ENCODE measurements at places on chromosomes 1 and 21. TPM values are rescaled to one million over a fixed set of nuclear protein-coding genes. Genes with fewer than 3 reads are reported as not detected.

Gene KCNQ4
- not detected for total RNA-seq

Gene MNDA
- not detected for total RNA-seq

Gene ADAMTS4
- total RNA-seq: 1.4 TPM

Gene AURKAIP1
- 102 TPM for total RNA-seq

Gene KRTAP19-7
- total RNA-seq: not detected

Gene OR2T29
- total RNA-seq: not detected

Gene FOXE3
- total RNA-seq: not detected

Gene CFHR3
- total RNA-seq: not detected

Gene IVL
- not detected for total RNA-seq

Gene NES
- total RNA-seq: 30.8 TPM

Gene RNF186
- total RNA-seq: not detected

Gene INSRR
- total RNA-seq: not detected

Gene FGR
- total RNA-seq: 0.09 TPM

Gene OR6K3
- total RNA-seq: not detected

Gene LRRC8C
- 4.1 TPM for total RNA-seq

Gene DNALI1
- total RNA-seq: 9.8 TPM

Gene PIK3CD
- 2.6 TPM for total RNA-seq

Gene LMX1A
- not detected for total RNA-seq

Gene RGSL1
- total RNA-seq: not detected

Gene TMOD4
- not detected for total RNA-seq

Gene FCRL6
- not detected for total RNA-seq

Gene MYCL
- total RNA-seq: 0.09 TPM

Gene RIIAD1
- not detected for total RNA-seq

Gene NEGR1
- total RNA-seq: 2.9 TPM

Gene RGS13
- not detected for total RNA-seq

Gene CFH
- 119 TPM for total RNA-seq

Gene FCGR1A
- total RNA-seq: not detected

Gene SHISAL2A
- total RNA-seq: not detected

Gene TMEM240
- total RNA-seq: 5.4 TPM

Gene CLCA4
- not detected for total RNA-seq

Gene KCNA3
- total RNA-seq: 0.16 TPM

Gene B3GALT5
- total RNA-seq: 0.17 TPM

Gene ATP1A2
- total RNA-seq: 0.16 TPM

Gene TMEM81
- 1.5 TPM for total RNA-seq

Gene MYOM3
- total RNA-seq: not detected

Gene CFHR1
- total RNA-seq: 0.16 TPM

Gene CD1D
- 0.09 TPM for total RNA-seq

Gene SLC44A3
- 1.7 TPM for total RNA-seq

Gene FCER1G
- total RNA-seq: not detected

Gene KIAA1614
- 7.9 TPM for total RNA-seq

Gene TMEM222
- total RNA-seq: 22.3 TPM

Gene ARTN
- total RNA-seq: under 0.01 TPM

Gene RIPPLY3
- not detected for total RNA-seq

Gene EFNA1
- 0.86 TPM for total RNA-seq

Gene CD53
- total RNA-seq: not detected

Gene SLFNL1
- total RNA-seq: 0.60 TPM
